DMS 273 treated with DMSO at 0.1 percent for 48 hours (cell line): ENCODE measurements at places on chromosomes 4 and X.

- no peak for DNase-seq
These were observed 56.4 kb downstream of the SPCS3 start for GRCh38 chr4:176376032-176376614.

DNA sequence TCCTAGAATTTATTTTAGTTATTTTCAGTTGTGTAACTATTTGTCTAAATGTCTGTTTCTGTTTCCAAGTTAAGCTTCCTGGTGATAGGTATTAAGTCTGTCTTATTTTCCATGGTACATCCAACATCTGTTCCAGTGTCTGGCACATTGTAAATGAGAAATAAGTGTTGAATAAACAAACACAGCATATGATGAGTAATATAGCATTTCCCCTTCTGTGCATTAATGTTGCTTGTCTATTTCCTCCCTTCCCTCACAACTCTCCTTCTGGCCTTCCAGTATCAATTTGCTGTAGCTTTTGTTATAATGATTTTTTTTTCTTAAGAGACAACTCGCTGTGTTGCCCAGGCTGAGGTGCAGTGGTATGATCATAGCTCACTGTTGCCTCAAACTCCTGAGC lies 36.1 kb downstream of the COPS4 start:
- DNase-seq: no peak

DNA sequence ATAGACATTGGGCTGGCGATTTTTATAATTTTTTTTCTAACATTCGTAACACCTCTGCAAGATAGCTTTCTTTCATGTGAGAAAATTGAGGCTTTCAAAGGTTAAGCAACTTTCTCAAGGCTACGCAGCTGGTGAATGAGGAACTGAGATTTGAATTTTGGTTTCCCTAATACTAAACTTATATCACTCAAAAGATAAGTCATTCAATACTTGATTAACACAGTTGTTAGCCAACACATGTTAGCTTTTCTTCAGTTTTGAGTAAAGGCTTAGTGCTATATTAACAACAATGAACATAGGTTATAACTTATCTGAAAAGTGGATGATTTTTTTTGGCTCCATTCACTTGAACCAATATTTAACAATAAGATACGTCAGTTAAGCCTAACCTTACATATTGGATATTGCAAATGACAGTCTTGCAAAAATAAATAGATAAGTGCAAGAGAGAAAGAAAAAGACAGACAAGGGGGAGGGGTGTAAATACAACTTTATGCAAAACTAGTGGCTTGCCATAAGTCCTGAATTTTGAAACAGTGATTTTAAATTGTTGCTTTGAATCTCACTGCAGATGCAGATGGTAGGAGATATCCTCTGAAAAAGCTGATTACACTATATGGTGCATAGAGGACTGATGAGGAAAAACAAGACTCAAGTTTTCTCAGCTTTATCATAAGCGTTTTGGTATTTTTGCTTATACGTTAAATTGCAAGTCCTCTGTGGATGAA lies 11.1 kb upstream of the GPM6A start:
- DNase-seq: no peak

DNA sequence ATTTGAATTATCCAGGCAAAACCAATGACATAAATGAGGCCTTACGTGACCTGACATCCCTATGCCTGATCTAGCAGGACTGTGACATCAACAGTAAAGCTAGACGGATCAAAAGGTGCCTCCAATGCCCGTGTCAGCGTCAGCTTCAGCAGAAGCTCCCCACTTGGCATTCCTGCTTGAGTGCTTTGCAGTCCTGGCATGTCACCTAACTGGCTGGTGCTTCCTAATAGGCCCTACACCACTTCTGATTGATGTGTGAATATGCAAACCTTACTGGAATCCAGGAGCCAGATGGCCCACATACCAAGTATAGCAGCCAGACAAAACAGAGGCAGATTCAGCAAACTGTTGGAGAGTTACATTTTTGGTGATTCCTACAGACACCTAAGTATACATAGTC lies 224.2 kb downstream of the DMD start:
- DNase-seq: no peak

- no peak for DNase-seq
These were observed 30.0 kb upstream of the PGK1 start for GRCh38 chrX:78074088-78074487.

GRCh38 chrX:132810964-132811712 lies 147.3 kb downstream of the HS6ST2 start:
- no peak for DNase-seq

DNA sequence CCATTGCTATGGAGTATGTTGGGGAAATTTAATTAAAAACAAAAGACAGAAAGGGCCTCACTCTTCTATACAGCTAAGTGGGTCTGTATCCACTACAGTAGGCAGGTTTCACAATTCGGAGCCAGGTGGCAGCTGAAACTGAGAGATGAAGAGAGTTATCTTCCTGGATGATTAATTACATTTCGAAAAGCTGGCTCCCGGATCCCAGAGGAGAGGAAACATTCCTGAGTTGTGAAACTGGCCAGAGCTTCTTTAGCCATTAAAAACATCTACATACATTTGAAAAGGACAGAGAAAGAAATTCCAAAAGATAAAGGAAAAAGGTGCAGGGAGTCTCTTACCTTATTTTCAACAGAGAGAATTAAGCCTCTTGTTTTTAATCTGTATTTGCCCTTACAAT lies 15.5 kb upstream of the PDZD4 start:
- no peak for DNase-seq

GRCh38 chrX:24285082-24285481 lies 28.8 kb downstream of the SUPT20HL2 start:
- no peak for DNase-seq

DNA sequence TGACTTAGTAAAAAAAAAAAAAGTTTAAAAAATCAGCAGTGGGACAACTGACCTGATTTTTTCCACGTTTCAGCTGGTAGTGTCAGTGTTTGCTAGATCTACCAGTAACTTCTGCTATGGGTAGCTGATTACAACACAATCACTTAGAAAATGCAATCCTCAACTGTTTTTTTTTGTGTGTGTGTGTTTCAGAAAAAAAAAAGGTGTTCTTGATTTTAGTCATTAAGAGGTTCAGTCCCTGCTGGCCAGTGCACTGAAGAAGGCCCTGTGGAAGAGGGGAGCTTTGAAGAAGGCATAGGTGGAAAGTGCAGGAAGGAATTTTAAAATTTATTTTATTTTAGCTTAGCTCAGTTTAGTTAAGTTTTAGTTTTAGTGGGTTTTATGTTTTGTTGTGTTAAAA lies 46.9 kb downstream of the SH2D1A start:
- no peak for DNase-seq

- DNase-seq: no peak
These were observed 9.0 kb downstream of the SLC30A9 start for GRCh38 chr4:41999321-41999720.
